ENCODE measurements at places on chromosomes 7 and 10.

DNA sequence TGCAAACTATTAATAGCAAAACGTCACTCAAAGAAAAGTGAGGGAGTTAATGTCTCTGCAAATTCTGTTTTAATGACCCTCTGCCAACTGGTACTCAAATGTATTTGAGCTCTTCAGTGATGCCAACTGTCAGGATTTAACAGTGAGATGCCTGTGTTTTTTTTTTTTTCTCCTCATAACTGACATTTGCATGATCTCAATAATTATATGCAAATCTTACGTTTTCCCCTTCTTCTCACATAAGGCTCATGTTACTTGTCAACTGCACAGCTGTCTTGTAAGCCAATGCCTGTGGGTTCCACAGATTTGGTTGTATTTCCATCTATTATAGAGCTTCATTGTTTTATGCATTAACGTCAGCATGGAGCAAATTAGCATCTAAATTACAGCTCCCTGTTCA is 38.2 kb downstream of the PPP1R3A start:
- no peak for DNase-seq

GRCh38 chr7:22142572-22142971 is 196.9 kb upstream of the CDCA7L start:
- DNase-seq = no peak

- DNase-seq = no peak
These were observed 639.0 kb downstream of the REEP3 start for GRCh38 chr10:64159910-64160872.

DNA sequence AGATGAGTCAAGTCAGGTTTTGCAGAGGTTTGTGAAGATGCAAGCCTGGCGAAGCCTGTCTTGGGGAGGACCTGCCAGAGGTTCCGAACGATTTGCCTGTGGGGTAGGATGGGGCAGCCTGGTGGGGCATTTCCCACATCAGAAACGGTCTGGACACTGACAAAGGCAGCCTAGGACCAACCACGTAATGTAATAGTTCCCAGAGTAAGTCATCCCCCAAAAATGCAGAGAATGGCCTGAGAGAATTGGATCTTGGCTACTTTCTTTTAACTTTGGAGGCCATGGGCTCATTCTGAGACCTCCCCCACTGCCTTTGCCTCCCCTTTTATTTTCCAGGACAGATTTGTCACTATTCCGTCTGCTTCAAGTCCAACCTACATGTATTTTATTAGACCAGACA is 168.9 kb upstream of the SH2B2 start:
- DNase-seq = no peak

DNA sequence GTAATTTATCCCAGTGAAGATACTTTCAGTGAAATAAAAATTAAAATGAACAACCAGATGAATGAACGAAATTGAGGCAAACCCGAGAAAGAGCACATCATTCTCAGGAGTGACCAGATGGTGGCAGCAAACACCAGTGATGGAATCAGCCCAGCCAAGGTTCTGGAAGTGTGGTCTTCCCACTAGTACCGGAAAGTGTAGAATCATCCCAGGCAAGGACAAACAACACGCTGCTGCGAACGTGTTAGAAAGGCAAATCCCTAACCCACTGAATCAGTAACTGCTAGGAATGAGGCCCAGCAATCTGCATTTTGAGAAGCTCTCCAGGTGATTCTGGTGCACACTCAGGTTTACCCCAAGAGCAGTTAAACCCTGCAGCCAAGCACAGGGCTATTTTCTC is 15.5 kb upstream of the SLC18A3 start:
- peak; percentile 19 for DNase-seq
